ENCODE measurements at places on chromosomes 2 and 18.

GRCh38 chr2:213007290-213007838 lies 144.0 kb downstream of the IKZF2 start:
- DNase-seq = no peak

GRCh38 chr18:13332874-13333273 lies 114.3 kb downstream of the LDLRAD4 start:
- no peak for DNase-seq

GRCh38 chr2:120862201-120863060 lies 126.8 kb downstream of the GLI2 start:
- no peak for DNase-seq

DNA sequence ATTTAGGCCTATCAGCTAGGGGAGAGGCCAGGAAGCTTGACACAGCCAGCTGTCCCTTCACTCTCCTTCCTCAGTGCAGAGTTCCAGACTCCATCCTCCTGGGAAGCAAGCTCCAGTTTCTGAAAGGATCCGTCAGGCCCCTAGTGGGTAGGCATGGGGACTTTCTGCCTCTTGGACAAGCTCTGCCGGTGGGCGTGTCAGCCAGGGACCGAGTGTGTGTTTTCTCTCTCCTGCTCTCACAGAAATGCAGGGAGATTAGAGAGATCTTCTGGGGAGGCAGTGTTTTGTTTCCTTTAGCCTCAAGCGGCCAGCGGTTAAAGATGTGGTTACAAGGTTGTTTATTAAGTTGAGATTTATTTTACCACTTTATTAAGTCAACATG lies 29.9 kb upstream of the OTOS start:
- no peak for DNase-seq

DNA sequence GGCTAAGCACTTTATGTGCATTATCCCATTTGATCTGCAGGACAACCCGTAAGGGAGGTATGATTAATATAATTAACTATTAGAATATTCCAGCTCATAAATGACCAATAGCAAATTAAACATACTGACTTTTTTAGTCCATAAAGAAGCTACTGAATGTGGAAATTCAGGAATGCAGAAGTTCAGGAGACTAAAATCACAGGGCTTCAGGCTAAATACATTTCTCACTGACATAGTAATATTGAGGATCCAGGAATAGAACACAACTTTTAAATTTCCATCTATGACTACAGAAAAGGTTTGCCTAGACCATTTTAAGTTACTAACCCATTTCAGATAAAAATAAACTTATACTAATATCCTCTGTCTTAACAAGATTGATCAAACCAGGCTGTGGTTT lies 97.4 kb upstream of the CCDC195 start:
- DNase-seq = no peak

- DNase-seq = no peak
Measured at GRCh38 chr2:32671885-32672533, 44.2 kb downstream of the TTC27 start.

DNA sequence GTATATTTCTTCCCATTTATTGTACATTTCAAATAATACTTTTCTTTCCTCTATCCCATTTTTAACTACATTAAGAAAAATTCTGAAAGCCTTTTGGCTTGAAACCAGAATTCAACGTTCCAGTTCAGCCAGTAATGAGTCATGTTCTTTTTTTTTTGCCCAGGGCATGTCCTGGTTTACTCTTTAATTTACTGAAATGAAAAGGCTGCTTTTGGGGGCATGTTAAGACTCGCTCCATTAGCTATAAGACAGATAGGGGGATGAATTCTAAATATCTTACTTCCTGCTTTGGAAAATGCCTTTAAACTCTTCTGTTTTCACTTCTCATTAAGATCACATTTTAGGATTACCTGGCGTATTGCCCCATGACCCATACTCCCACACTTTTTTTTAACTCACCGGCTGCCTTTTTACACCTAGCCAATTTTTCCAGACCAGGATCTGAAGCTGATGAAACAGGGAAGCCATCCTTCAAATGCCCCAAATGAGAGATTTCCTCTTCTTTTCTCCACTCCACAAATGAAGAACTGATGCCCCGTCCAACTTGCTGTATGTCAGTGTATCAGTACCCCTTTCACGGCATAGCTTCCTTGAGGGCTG lies 585 bp downstream of the ABCA12 start:
- no peak for DNase-seq

DNA sequence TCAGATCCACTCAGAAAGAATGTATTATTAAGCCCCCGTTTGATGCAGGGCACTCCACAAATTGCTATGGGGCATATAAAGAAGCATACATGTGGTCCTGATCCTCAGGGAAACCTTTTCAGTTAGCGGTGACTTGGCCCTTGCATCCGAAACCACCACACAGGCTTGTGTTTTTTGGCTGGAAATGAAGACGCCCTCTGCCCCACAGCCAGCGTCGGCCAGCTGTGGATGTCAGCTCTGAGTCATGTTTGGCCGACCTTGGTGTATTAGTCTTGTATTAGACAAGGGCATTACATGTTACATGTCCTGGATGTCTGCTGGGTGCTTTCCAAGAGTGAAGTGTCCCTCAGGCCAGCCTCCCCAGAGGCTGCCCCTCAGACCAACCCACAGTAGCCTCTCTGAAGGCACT lies 107.6 kb upstream of the MAP3K20 start:
- DNase-seq = no peak

DNA sequence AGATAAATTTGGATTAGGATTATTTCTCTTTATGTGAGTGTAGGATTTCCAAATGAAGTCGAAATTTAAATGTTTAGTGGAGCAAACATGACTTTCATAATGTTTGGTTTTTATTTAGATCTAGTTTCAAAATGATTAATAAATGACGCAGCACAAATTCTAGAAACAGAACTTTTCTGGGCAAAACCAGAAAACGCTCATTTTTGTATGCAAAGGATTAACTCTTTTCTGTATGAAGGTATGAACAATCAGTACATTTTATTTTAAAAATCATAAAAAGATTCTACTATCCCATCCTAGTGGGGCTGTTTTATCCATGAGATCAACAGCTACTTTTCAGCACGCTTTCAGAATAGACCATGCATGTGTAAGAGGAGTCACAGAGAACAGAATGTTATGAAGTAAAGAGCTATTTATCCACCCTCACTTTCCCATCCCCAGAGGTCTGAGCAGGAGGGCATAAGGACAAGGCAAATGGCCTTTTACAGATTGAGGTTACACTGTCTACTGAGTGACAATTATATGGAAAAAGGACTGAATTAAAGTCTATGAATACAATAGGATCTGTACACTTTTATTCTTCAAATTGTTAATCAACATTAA lies 270.8 kb downstream of the ZEB2 start:
- DNase-seq = no peak

GRCh38 chr2:149169656-149170055 lies 131.2 kb downstream of the LYPD6B start:
- DNase-seq = no peak

DNA sequence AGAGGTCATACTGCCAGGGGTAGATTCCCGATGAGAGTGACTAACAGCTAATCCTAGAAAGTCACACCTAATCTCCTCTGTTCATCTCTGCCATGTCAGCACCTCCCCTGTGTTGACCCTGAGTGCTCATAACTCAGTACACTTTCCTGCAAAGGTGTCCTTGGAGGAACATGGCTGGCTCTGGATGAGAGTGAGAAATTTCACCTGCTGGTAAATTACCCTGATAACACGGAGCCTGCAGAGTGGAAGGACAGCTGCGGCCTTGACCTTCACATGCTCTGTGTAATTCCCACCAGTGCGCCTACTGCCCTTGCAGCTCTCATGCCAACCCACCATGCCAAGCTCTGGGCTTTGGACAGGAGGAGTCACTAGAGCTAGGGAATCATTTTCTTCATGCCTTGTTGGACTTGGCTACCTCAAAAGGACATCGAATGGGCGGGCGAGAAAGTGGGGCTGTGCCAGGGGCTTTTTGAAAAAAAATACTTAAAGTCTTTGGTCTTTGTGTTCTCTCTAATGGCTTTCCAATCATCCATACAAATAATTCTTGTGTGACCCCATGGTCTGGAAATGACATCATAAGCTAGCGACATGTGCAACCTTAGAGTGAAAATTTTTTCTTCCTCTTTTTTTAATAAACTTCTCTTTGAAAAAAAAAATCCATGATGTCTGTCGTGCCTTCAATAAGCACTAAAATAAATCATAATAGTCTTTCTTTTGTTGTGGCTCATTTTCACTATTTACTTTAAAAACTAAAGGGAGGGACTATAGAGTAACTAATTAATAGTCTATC lies 319.9 kb downstream of the MYCN start:
- DNase-seq = no peak

- DNase-seq = peak; percentile 37
Measured at GRCh38 chr2:134668821-134669220, 50.0 kb downstream of the TMEM163 start.

GRCh38 chr18:76376225-76376624 lies 118.8 kb downstream of the ZNF516 start:
- no peak for DNase-seq

DNA sequence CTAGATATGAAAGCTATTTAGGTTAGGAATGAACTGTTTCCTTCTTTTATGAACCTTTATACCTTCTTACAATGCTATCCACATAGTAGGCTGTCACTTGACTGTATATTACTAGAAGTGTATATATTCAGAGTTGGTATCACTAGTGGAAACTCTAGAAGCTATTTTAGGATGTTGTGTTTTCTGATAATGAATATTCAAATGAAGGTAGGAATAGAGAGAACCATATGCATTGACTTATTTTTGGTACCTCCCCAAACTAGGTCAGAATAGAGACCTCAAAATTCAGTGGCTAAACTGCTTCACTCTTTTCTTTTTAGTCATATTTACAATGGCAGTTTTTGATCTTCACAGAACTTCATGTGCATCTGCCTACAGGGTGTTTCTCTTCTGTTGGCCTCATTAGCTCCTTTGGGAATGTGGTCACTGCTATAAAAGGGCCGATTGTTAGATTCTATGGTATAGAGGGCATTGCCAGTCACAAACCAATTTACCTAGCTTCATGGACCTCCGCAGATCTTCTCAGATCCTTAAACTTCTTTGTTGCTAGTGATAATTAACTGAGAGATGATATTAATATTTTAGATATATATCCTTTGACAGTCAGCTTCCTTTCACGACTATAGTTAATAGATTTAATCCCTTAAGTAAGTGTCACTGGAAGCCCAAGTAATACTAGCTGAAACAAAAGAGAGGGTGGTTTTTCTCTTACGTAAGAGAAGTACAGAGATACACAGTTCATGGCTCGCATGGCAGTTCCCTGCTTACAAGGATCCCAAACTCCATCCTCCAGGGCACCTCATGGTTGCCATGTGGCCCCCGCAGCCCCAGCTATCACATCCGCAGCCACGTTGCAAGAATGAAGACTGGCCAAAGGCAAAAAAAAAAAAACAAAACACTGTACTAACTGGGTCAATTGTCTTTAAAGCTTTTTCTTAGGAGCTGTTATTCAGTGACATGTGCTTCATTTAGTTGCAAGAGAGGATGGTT lies 61.0 kb downstream of the TSPYL6 start:
- no peak for DNase-seq

GRCh38 chr2:241929551-241930490 lies 60.3 kb downstream of the RTP5 start:
- DNase-seq = no peak

- DNase-seq = no peak
Measured at GRCh38 chr2:219907011-219907365, 279.6 kb downstream of the SLC4A3 start.

GRCh38 chr2:175175896-175176295 lies 5.6 kb downstream of the ATP5MC3 start:
- no peak for DNase-seq

GRCh38 chr18:58527285-58527951 lies 101.5 kb downstream of the ALPK2 start:
- DNase-seq = no peak

- no peak for DNase-seq
Measured at GRCh38 chr2:65314801-65315441, 87.3 kb downstream of the ACTR2 start.

DNA sequence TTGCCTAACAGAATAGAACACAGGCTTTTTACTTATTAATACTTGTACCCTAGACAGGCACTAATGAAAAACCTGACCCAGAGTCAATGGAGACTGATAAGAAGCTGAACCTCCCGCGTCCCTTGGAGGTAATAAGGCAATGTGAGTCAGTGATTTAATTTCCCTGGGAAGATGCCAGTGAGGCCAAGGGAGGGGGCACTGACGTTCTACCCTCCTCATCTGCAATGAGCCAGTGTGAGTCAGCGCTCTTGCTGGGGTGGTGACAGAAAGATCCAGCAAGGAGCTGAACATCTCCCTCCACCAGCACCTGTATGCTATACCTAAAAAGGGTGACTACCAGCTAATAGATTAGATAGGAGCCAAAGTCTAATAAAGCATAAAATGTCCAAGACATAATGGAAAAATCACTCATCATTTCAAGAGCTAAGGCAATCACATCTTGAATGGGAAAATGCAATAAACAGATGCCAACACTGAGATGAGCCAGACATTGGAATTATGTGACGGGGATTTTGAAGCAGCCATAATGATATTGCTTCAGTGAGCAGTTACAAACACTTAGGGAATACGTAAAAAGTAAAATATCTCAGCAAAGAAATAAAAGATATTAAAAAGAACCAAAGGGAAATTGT lies 116.9 kb downstream of the TPGS2 start:
- no peak for DNase-seq

DNA sequence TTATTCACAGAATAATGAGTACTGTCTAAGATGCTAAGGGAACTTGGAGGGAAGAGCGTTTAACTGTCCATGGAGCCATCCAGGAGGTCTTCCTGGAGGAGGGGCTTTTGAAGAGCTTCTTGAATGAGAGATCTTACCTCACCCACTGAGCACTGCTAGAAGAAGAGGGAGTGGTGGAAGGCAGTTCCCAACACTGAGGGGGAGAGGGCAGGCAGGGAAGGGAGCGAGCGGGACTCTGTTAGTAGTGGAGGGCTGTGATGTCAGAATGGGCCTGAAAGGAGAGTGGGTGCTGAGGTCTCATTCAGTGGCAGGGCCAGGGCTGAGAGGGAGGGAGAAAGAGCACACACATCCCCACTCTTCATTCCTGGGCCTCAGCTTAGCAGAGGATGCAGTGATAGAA lies 65.0 kb downstream of the NCK2 start:
- DNase-seq = no peak

DNA sequence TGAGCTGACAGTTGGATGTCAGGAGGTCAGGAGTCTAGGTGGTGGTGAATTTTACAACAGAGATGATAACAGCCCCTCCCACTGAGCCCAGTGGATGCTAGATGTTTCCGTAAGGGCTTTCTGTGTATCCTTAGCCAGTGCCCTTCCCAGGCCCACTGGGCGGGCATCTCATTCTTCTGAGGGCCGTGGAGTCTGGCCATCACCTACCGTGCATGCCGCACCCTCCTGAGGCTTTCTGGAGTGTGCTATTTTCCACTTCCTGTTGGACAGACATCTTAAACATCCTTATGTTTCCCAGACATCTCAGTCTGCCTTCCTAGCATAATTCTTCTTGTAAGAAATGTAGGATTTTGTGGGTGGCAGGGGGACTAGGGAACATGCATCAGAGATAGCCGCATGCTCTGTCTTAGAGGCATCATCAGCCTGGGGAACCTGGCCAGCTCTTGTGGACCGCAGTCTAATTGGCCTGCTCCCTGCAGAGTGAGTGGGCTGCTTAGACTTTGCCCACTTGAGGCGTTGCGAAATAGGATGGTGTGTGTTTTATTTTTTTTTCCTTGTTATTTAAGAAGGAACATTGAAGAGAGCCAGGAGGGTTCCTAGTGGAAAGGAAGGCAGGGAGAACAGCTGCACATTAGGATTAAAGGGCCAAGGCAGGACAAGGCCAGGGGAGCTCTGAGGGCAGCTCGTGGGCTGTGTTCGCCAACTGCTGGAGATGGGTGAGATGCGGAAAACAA lies 135.8 kb downstream of the SH3RF3 start:
- no peak for DNase-seq

GRCh38 chr2:24850944-24851343 lies 57.7 kb downstream of the CENPO start:
- no peak for DNase-seq

Measured in GM20000 (cell line).